ENCODE measurements at places on chromosomes 11 and 22.

DNA sequence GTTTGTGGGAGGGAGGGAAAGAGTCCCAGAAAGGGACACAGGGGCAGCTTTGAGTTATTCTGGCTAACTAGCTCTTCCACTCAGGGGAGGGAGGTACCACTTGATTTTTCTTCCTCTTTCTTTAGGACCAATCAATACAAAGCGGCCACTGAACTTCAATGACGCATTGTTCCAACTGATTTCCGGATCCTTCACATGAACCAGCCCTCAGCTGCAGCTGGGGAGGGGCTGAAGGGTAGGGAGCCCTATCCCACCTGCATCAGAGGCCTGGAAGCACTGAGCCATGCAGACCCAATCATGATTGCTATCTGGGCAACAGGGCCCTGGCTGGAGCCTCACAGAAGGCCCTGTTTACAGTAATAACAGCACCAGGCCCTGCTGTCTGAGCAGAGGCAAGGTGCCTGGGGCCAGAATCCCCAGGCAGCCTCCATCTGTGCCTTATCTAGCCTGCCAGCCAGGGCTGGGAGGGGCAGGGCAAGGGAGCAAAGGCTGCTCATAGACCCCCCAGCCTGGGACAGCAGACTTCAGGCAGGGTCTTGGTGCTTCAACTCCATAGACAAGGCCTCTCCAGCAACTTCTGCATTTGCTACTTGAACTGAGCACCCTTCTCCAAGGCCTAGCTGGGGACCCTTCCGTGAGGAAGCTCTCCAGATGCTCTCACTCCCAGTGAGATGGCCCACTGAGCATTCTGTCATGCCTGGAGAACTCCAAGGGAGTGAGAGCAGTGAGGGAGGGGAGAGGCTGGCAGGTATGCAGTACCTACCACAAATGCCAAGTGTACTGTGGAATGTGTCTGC lies 22.5 kb downstream of the CLPB start:
- no peak for DNase-seq

DNA sequence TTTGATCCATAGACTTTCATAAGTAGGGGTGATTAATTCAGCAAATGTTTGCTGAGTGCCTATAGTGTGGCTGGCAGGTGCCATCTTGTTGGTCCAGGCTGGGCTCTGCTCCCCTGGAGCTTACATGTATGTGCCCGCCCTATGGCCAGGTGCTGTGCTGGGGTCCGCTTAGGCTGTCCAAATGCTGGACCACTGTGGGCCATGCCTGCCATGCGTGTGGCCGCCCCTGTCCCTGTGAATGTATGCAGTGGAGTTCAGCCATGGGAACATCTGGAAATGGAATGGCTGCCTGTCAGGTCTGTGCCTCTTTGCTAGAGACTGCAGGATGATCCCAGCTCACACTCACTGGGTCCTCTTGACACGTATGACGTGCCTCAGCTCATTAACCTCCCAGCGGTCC lies 594.6 kb downstream of the TBC1D22A start:
- no peak for DNase-seq

DNA sequence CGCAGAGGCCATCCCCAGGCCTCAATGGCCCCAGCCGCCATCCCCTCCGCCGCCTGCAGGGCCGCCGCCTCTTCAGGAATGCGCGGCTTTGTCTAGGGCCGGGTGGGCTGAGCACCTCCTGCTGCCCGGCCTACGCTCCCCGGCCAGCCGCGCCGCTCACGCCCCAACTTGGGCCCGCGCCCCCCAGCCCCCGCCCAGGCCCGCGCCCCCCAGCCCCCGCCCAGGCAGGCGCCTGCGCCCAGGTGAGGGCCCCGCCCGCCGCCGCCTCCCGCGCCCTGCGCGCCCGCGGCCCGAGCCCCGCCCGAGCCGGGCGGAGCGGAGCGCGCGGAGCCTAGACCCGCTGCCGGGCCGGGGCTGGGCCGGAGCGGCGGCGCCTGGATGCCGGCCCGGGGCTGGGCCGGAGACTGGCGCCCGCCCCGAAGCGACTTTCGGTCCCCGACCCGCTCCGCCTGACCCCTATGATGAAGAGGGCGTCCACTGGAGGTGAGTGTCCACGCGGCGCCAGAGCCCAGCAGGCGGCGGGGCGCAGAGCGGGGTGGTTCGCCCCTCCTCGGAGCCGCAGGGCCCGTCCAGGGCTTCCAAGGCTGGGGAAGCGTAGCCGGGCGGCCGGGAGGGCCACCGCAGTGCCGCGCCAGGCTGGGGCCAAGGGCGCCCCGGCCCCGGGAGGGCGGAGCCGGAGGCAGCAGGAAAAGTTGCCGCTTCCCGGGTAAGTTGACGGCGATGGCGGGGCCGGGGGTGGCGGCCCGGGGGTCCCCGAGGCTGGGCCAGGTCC lies 34.3 kb upstream of the PRODH start:
- no peak for DNase-seq

- no peak for DNase-seq
These were observed 273.2 kb downstream of the KIRREL3 start for GRCh38 chr11:126727381-126727780.

GRCh38 chr11:6402561-6402981 lies 12.3 kb downstream of the SMPD1 start:
- DNase-seq = no peak

DNA sequence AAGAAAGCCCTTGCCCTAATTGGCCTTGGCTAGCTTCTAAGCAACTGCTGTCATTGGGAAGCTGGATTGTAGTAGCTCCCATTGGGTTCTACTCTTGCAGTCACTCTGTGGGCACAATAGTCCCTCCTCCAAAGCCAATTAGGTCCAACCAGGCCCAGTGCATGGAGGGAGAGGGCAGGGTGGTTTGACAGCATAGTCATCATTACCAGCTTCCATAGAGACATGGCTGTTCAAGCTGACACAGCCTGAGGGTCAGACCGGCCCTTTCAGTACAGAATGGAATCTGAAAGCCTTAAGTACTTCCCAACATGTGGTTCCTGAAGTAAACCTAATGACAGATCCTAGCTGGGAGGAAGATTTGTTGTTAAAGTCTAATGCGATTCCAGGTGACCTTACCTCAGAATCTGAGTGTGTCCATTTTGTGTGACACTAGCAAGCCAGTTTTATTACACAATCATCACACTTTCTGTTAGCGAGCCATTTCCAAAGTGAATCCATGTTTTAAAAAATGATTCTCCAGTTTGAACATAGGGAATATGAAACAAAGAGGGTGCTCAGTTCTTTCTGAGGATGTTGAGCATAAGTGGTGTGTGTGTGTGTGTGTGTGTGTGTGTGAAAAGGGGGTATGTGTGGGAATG lies 6.9 kb downstream of the PLET1 start:
- no peak for DNase-seq

- no peak for DNase-seq
These were observed 481 bp downstream of the ANGPTL5 start for GRCh38 chr11:101915791-101916291.

- DNase-seq = no peak
These were observed 490.9 kb upstream of the TENM4 start for GRCh38 chr11:79931692-79932091.

DNA sequence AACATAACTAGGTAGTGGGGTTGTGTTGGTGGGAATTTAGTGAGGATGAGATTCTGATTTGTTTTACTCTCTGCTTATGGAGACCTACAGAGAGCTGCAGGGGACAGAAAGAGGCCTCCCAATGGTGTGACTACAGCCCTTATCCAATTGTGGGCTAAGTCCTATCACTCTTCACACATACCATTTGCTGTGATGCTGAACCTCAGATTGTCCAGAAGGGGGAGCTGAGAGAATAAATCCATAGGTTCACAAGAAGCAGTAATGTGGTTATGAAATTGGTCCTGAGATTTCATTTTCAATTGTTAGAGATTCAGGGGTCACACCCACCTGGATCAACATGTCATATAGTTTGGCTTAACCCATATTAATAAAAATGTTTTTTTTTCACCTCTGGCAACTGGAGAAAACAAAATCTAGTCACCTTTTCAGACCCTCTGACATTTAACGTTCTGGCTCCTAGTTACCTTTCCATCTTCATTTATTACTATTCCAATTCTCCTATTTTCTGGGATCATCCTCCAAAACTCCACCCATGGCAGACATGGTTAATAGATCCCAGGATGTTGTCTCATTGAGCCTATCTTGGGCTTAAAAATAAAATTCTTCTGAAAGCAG lies 53.3 kb upstream of the PTPN5 start:
- DNase-seq = no peak

DNA sequence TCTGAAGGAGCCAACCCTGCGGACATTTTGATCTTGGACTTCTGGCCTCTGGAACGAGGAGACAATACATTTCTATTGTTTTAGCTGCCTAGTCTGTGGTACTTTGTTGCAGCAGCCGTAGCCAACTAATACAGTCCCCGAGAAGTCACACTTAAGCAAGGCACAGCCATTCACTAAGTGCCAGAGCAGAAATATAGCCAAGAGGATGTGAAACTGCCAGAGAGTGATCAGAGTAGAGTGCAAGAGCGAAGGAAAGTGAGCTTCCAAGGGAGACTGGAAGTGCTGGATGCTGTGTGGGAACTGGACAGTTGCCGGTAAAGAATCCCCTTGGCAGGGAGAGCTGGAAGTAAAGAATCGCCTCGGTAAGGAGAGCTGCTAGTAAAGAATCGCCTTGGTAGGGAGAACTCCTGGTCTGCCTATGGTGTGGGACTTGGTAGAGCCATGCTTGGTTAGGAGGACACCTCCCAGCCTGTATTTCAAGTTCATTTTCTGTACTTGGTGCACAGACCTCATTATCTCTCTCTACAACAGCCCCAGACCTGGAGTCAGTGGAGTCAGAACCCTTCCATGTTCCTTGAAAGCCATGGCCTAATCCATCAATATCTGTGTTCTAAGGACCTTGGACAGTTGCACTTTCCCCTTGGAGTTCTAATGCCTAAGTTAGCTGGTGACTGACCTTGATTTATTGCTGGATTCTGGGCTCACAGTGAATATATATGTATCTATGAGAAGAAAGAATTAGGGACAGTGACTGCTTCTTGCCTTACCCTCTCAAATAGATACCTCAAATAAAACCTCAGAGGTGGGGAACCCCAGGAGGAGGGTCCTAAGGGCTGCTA lies 162.1 kb downstream of the LDLRAD3 start:
- no peak for DNase-seq
